Osteoblast (primary cell): ENCODE measurements at places on chromosomes 7 and 10.

- DNase-seq: no peak
Measured at GRCh38 chr10:43899224-43899959, 250.7 kb upstream of the ZNF32 start.

DNA sequence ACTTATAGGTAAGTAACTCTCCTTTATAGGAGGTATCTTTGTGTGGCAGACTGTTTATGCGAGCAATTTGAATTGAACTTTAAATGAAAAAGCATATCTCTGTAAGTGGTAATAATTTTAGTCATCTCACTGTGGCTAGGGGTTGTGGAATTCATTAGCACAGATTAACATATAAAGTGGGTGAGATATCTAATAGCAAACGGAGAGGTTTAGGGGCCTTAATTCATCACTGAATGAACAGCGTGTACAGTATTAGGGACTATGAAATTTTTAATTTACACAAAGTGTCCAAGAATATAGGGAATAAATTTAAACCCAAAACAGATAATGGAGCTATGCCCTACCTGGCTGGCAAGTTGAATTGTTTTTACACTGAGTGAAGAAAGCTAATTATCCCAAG, 15.7 kb upstream of the FAM204A start:
- no peak for DNase-seq

DNA sequence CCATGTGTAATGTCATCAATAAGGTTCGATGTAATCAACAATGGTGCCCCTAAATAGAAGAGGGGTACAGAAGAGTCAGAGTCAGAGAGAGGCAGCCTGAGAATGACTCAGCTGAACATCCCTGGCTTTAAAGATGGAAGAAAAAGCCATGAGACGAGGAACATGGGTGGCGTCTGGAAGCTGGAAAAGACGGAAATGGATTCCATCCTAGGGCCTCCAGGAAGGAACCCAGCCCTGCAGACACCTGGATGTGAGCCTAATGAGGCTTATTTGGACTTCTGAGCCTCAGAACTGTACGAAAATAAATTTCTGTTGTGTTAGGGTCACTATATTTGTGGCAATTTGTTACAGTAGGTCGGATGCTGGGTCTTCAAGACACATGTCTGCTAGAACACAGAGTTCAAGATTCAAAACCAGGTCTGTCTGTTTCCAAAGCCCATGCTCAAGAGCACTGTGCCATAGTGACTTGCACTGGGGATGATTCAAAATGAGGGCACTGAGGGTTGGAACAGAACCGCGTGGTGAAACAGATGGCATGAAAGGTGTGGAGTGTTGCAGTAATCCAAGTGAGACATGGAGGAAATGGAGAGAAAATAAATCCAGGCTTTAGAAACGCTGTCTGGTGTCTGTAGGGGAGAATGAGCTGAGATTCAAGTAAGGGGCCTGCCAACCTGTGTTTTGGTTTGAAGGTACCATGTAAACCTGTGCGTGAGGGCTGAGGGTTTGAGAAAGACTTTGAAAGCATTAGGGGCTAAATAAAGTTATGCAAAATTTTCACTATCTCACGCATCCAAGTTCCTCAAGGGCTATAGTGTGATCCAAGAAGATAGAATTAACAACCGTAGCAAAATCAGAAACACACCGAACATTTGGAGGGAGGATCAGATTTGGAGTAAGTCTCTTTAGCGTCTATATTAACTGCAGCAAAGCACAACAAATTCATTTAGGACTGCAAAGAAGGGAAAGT, 849.1 kb upstream of the AUTS2 start:
- no peak for DNase-seq

DNA sequence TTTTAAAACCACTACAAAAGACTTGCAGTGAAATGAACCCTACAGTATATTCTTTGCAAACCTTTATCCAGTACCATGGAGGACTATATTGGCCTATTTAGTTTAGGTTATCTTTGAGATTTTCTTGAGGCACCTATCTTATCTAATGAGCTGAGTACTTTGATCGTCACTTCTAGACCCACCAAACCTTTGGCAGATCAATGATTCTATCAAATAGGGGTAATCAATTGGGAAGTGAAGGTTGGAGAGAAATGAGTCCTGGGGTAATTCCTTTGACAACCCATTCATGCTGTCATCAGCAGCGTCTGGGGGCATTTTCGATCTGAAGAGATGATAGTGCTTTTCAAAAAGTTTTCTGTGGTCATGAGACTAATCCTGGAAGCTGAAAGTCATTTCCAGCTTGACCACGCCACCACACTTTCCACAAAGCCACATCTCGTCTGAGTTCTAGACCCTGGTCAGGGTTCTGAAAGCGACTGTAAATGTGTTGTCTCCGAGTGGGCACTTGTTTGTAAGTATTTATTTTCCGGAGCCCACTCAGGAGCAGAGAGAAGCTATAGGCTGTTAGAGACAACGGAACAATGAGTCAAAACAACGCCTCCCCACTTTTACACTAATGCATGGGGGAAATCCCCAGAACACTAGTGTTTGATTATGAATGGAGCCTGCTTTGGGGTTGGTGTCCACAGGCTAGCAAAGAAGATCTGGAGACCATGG, 4.8 kb downstream of the EGR2 start:
- no peak for DNase-seq

DNA sequence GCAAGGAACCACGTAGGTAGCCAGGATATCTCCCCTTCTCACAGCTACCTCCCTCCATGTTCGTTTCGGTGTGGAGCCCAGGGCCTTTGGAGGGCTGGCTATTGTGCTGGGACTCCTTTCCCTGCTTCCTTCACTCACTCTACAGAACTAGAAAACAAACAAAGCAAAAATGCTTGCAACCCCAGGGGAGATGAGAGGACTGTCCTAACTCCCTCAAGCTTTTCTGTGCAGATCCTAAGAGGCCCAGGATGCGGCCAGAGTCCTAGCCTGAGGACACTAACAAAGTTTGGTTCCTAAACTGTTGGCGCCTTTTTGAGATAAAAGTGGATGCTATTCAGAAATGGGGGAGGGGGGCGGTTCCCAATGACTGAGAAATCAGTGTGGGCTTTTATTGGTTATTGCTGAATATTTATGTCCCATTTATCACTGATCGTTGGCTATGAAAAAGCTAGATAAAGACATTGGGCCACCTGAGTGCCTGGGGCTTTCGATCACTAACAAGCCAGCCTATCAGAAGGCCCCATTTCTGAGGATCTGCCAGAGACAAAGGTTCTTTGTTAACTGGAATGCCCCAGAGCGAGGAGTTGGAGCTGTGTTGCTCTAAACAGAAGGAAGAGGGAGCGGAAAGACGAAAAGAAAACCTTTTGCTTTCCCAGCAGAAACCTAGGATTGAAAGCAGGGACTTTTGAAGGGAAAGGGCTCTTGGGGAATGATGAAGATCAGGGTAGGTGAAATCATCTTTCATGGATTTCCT, 95.2 kb upstream of the EGR2 start:
- no peak for DNase-seq

- DNase-seq: no peak
Measured at GRCh38 chr7:95342642-95343307, 18.4 kb upstream of the PON1 start.

DNA sequence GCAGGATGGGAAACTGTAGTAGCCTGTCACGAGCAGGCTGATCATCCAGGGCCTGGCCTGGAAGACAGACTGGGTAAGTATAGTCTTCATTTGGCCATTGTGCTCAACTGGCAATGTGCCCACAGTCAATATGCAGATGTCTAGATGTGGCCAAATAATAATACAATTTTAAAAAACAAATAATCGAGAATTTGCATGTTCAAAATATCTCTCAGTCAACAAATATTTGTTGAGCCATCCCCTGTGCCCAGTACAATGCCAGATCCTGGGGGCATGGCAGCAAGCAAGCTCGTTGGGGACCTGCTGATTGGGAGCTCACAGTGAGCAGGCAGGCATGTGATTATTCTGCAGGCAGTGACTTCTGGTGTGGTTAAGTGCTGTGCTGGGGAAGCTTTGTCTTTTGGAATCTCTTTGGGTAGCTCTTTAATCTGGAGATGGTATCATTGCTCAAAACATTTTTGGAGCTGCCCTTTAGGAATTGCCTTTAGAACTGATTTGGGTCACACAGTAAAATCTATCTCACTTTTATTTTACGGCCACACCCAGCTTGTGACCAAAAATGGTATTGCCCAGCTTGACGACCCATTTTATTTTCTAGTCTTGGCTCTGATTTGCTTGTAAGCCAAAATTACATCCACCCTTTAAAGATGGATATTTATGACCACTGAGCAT, 92.2 kb downstream of the PLCE1 start:
- no peak for DNase-seq

GRCh38 chr7:5546626-5547025, 123.0 kb upstream of the TNRC18 start:
- DNase-seq: peak; percentile 47

DNA sequence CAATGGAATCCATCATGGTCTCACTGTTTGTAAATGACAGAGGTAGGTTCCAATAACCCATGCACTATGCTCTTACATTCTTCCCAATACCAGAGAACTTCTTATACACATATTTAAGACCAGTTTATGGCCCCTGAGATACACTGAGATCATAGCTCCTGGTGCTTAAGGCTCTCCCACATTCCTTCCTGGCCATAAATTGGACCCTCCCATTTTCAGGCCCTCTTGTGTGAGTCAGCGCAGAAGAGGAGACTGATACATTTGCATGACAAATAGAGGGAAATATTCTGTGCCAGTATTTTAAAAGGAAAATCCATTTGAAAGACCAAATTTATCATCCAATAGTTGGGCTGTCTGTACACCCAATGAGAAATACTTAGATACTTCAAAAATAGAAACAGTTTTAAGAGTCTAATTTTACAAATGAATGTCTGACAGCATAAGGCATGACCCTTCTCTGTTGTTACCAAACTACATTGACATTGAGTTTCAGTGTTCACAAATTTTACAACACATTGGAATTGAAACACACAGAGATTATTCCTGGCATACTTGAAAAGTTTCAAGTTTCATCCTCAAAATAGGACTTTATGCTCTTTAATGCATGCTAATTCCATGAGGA, 35.3 kb downstream of the SLC16A9 start:
- no peak for DNase-seq

- DNase-seq: no peak
Measured at GRCh38 chr7:93196336-93196735, 29.9 kb downstream of the HEPACAM2 start.

- peak; percentile 89 for DNase-seq
Measured at GRCh38 chr7:95545007-95545615, 51.2 kb downstream of the PDK4 start.

DNA sequence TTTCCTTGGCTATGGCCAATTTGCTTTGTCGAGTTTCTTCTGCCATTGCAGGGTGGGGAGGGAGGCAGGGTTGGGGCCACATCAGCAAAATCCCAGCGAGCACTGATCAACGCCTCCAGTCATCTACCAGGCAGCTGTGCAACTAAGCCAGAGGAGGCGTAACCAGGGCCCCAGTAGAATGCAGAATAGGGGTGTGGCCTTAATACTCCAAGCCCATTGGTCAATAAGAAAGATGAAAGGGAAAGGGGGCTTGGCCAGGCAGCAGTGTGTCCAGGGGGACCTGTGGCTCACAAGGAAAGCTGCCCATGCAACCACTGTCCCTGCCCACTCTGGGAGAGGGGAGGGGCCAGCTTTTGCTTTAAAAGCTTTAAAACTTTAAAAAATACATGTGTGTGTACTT, 21.5 kb upstream of the GGCT start:
- DNase-seq: no peak

GRCh38 chr10:9707216-9707615, 1310.5 kb upstream of the CELF2 start:
- DNase-seq: no peak

- DNase-seq: no peak
Measured at GRCh38 chr10:23413629-23414089, 25.2 kb upstream of the OTUD1 start.

- DNase-seq: peak; percentile 26
Measured at GRCh38 chr10:4162571-4163286, 377.7 kb upstream of the KLF6 start.

GRCh38 chr10:12819071-12819470, 182.4 kb downstream of the CCDC3 start:
- DNase-seq: no peak

DNA sequence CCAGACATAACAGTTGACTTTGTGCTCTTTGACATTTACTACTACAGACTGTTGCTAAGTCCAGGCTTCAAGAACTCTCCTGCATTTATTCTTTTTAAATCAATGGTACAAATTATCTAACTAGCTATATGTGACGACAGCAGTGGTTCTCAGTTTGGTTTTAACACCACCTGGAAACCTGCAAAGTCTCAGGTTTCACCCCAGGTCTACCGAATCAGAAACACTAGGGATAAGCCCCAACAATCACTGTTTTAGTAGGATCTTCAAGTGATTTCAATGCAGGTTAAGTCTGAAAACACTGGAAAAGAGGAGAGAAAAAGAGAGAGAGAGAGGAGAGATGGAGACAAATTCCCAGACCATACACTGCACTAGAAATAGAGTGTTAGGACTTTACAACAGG, 519.0 kb downstream of the PCDH15 start:
- DNase-seq: no peak

DNA sequence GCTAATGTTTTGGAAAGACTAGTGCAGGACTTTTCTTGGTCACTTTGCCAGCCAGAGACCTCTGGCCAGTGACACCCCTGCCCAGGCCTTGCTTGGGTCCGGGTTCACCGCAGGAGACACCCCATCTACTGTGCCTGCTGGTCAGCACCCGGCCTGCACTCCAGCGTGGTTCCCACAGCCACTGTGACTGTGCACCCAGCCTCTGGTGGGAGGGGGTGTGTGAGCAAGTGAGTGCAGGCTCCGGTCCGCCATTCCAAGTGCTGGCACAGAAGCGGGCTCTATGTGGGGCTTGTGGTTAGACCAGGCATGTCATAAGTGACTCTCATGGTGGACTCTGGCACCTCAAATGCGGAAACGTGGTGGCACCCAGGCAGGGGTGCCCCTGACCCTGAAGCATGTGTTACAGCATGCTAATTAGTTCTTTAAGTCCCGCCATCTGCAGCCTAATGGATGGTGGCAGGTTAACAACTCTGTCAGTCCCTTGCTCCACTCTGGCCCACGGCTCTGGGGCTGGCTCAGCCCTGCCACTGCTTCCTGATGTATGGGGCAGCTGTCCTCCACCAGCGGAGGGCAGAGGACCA, 311.9 kb upstream of the HGF start:
- DNase-seq: no peak

GRCh38 chr7:25863729-25864110, 288.3 kb upstream of the NFE2L3 start:
- DNase-seq: no peak

GRCh38 chr7:152329469-152329868, 106.3 kb downstream of the KMT2C start:
- no peak for DNase-seq

DNA sequence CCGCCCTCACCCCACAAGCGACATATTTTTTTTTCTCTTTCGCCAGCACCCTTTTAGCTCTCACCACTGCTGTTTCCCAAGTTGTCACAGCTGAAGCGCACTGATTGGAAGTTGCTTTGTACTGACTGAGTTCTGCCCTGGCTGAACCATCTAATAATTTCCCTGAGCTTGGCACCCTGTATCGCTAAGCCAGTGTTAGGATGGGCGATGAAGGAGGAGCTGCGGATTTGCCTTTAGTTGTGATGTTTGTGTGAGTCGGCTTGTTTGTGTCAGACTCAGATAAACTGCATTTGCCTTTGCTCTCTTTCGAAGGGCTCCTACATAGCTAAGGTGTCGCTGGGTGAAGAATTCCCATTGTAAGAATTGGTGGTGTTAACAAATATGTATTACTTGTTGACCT, 1.3 kb upstream of the ATXN7L1 start:
- no peak for DNase-seq
